Fibroblast of the aortic adventitia (primary cell): ENCODE measurements at places on chromosomes 1 and 21.

DNA sequence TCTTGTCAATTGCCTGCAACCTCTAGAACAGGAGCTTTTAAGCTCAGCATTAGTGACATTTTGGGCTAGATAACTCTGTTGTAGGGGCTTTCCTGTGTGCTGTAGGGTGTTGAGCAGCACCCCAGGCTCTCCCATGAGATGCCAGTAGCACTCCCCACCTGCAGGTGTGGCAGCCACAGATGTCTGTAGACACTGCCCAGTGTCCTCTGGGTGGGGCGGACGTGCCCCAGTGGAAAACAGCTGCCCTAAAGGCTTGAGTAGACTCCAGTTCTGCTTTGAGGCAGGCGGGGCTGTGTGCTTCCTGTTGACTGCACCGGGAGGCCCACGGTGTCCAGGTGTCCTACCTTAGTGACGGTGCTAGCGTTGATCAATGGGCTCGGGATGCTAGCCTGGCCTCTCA lies 16.9 kb upstream of the PWP2 start:
- no peak for DNase-seq

DNA sequence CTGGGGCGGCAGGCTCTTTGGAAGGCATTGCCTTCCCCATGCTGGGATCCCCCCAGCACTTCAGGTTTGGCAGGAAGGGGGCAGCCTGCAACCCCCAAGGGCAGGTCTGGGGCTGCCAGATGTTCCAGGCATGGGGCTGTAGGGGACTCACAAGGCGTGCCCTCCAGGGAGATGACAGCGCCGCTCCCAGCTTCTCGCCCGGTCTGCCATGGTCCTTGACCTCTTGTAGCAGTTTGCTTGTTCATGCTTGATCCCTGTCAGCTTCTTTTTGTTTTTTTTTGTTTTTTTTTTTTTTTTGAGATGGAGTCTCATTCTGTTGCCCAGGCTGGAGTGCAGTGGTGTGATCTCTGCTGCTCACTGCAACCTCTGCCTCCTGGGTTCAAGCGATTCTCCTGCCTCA lies 21.6 kb upstream of the TARDBP start:
- no peak for DNase-seq

GRCh38 chr1:216814576-216815259 lies 91.5 kb upstream of the ESRRG start:
- DNase-seq = no peak

DNA sequence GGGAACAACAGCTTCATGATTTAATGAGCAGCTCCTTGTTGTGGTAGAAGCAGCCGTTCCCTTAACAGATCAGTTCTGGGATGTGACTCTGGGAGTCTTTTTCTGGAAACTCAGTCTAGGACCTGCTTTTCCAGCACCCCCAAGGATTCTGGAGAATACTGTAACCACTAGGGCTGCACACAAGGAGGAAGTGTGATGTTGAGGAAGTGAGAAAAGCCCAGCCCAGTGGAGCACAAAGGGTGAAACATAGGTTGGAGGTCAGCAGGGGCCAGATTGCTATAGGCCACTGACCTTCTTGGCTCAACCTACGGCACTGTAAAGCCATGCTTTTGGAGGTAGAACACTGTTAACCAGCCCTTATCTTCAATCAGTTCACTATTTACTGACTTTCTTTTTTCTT lies 10.1 kb upstream of the PLA2G5 start:
- DNase-seq = no peak

DNA sequence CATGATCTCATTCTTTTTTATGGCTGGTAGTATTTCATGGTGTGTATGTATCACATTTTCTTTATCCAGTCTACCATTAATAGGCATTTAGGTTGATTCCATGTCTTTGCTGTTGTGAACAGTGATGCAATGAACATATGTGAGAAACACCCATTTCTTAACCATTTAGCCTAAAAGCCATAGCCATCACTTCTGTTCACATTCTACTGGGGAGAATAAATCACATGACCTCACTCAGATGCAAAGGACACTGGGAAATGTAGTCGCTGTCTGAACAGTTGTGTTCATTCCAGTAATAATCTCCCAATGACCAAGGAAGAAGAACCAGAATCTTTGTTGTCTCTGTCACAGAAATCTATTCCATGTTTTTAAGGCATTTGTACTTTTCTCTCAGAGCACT lies 15.1 kb upstream of the PLA2G2E start:
- DNase-seq = no peak

- no peak for DNase-seq
Measured at GRCh38 chr1:46418976-46419375, 24.9 kb downstream of the FAAH start.

DNA sequence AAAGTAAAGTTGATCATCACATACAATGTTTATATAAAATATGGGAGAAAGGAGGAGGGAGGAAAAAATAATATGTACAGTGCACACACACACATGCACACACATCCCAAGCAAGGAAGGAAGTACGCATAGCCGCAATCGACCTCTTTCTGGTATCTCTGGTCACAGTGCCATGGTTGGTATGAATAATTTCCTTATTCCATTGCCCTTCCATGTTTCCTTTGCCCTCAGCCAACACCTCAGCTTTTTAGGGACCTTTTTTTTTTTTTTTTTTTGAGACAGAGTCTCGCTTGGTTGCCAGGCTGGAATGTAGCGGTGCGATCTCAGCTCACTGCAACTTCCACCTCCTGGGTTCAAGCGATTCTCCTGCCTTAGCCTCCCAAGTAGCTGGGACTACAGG lies 20.6 kb downstream of the CITED4 start:
- no peak for DNase-seq

- no peak for DNase-seq
Measured at GRCh38 chr1:216805233-216805632, 82.0 kb upstream of the ESRRG start.

GRCh38 chr1:70779571-70779970 lies 268.0 kb downstream of the PTGER3 start:
- DNase-seq = peak; percentile 81

DNA sequence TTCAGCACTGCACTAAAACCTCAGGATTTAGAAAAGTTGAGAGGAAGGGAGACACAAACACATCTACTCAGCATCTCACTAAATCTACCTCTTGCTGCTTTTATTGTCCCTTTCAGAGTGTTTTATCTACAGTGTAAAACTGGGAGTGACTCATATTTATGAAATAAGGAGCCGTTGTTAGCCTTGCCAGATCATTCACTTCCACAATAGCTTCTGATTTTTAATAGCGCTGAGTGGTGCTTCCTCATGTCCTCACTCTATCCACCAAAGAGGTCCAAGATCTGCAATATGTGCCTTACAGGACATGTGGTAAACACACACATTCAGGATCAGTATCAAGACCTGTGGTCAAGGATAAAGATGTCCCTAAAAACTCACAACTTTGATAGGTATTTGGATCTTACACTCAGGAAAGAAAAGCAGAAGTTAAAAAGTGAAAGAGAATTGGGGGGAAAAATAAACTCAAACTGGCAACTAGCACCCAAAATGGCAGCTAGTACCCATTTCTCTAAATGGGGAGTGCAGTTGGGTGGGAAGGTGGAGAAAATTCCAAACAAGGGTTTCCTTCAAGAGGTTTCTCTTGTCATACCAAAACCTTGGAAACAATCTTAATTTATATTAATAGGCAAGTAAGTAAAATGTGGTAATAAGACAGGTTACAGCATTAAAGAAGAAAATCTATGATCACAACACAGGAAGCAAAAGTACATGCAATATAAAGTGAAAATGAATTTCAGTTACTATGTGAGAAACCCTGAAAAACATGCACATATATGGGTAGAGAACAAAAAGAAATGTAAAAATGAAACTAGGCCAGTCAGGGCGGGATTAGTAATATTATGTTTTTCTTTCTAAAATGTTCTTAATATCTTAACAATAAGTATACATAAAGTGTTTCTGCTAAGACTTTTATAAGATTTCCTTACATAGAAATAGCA lies 15.9 kb downstream of the DUSP10 start:
- DNase-seq = peak; percentile 55

DNA sequence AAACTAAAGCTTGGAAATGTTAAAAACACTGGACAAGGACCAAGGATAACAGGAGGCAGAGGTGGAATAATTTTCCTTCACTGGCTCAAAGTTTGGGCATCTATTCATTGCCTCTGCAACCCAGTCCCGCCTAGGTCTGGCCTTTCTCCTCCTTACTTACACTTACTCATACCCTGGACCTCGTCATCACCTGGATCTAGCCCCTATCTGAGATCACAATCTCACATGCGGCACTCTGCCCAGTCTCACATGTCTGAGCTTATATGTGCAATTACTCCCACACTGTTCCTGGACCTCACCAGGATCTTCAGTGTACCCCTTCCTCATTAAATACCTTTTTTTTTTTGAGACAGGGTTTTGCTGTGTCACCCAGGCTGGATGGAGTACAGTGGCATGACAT lies 37.6 kb downstream of the NVL start:
- DNase-seq = peak; percentile 60

GRCh38 chr1:5720936-5721335 lies 271.3 kb downstream of the NPHP4 start:
- no peak for DNase-seq

DNA sequence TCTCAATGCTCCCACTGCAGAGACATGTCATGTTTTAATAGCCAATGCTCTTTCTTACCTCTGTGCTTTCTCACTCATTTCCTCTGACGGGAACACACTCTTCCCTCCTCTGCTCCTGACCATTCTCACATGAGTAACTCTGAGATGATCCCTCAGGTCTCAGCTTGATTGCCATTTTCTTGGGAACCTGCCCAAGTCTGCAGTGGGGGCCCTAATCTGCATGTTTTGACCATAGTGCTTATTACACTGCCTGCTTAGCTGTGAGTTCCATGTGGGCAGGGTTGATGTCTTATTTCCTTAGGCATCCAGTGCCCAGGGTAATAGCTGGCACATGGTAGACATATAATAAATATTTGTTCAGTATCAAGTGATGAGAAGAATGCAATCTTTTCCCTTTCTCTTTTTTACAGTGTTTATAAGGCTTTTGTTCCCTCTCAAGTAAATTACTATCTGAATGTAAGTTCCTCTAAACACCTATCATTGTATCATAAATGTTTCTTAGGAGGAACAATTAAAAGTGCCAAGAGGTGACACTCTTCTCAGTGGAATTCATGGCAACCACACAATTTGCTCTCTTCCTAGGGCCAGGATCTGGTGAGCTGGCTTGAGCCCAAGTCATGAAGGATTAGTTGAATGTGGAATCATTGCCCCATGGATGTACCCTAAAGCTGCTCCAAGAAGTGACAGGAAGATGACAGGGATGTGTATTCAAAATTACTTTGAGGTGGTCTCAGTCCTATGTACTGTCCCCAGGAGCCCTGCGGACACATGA lies 485.4 kb upstream of the USP24 start:
- DNase-seq = peak; percentile 52

- no peak for DNase-seq
Measured at GRCh38 chr1:12566484-12567287, 51.3 kb downstream of the DHRS3 start.

DNA sequence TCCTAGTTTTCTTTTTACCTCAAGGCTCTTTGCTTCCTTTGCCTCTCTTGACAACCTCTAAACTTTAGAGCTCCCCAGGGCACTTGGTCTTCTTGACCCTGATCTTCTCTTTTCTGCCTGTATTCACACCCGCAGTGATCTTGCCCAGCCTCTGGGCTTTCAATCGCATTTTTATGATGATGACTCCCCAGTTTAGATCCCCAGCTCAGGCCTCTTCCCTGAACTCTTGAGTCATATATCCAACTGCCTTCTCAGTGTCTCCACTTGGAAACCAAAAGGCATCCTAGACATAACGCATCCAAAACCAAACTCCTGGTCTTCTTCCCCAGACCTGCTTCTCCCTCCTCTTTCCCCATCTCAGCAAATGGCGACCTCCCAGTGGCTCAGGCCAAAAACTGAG lies 6.5 kb downstream of the STUM start:
- no peak for DNase-seq

DNA sequence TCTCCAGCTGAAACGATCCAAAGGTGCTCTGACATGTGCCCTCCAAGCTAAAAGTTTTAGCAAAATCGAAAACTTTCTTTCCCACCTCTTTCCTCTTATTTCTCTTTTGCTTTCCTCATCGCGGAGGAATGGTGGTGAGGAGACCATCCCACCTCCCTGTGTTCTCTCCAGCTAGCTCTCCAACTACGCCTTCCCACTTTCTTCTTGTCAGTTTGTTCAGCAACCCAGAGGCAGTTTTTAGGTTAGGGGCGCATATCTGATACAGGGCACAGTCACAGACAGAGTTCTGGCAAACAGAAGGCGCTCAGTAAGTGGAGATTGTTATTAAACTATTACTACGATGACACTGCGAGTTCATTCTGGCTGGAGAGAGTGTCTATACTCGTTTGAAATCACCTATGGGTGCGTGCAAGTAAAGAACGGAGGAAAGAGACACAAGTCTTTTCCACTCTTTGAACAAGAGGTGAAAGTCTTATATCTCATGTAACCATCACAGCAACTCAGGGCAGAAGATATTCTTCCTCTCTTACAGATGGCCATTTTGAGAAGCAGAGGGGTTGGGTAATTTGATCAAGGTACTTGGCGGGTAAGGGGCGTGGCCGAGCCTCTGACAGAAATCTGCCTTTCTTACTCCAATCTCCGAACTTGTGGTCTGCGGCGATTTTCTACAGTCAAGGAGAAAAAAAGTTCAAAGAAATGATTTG lies 13.9 kb downstream of the HLX start:
- DNase-seq = no peak

- peak; percentile 55 for DNase-seq
Measured at GRCh38 chr1:243312952-243313634, 57.3 kb downstream of the SDCCAG8 start.

GRCh38 chr1:184945678-184946412 lies 28.5 kb downstream of the NIBAN1 start:
- peak; percentile 82 for DNase-seq

DNA sequence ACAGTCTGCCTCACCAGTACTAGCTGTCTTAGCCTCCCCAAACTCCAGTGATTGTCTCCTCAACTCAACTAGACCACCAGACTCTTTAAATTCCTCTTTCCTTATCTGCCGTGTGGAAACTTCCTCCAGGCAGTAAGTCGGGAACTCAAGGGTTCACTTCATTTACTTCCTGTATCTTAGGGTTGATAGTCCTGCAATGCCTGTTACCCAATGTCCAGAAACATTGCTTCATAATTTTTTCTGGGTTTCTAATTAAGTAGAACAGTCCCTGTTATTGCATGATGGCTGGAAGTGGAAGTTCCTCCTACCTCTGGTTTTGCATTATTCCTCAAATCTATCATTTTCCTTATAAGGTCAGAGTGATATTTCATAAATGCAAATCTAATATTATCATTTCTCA lies 60.8 kb upstream of the RNF11 start:
- no peak for DNase-seq

DNA sequence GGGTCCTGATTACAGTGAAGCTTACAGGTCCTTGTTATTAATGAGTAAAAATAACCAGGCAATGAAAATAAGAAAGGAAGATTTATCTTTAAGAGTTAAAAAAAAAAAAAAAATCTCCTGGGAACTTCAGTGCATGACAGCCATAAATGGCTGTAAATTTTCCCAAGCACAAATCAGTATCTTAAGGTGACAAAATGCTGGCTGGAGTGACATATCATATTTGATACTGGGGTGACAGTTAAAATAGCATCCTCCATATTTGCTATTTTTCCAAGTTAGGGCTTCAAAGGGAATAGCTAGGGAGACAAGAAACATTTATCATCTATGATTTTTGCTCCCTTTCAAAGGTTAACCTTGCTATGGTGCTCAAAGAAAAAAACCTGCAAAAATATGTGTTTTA lies 226.6 kb downstream of the PRDM2 start:
- DNase-seq = no peak
